Uterus (tissue), 4 donors: ENCODE measurements at places on chromosomes 16 and 17.

DNA sequence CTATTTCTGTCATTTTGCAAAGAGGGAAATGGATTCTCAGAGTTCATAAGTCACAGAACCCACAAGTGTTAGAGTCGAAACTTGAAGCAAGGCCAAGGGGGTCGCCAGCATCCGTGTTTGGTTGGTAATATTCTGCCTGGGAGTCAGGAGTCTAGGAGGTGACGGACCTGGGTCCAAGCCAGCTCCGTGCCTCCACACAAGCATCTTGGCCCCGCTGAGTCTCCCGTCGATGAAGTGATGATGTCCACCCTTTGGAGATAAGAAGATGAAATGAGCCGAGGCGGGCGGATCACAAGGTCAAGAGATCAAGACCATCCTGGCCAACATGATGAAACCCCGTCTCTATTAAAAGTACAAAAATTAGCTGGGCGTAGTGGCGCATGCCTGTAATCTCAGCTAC lies 53.2 kb upstream of the TNRC6C start:
- DNase-seq = no peak

DNA sequence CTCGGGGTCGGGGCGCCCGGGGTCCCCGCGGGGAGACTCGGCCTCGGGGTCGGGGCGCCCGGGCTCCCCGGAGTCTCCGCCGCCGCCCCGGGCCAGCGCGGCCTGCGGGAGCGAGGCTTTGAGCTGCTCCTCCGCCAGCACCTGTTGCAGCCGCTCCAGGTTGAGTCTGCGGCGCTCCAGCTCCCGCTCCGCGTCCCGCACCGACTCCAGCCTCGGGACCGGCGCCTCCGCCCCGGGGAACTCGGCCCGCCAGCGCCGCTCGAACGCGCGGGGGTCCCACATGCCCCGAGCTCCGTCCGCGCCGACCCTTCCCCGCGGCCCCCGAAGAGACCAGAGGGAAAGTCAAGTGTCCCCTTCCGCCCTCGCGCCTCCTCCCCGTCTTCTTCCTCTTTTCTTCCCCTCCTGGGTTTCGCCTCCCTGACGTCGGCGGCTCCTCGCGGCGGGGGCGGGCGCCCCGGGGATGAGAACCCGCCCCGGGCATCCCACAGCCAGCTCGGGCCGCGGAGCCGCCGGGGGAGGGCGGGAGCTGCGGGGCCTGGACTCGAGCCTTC lies 40.8 kb upstream of the BHLHA9 start:
- DNase-seq = no peak

- DNase-seq = peak; percentile 66
These were observed 58.8 kb upstream of the GSE1 start for GRCh38 chr16:85554114-85554888.

DNA sequence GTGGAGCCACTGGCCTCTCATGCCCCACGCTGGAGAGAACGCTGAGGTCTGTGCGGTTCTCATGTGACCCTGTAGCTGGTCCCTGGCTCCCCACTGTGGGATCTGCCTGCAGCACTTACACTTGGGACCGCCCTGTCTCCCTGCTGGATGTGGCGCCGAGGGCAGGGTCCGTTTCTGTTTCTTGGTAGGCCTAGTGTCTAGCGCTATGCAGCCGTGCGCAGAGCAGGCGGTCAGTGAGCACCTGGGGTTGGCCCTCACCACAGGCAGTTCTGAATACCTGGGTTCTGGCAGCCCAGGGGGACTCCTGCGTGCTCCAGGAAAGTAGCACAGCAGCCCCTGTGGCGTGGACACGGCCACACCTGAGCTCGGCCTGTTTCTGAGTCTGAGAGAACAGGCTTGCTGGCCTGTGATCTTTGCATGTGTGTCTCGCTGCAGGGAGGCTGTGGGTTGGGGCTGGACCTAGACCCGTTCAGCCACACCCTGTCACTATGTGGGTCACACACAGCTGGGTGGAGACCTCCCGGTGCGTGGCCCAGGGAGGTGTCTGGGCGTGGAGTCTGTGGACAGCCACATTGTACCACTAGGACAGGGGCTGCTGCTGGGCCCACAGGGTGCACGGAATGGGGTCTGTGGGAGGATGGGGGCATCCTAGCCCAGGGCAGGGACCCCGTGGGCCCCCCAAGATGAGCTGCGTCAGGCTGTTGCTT lies 2.8 kb downstream of the CAPN15 start:
- no peak for DNase-seq

GRCh38 chr17:28724500-28725165 lies 1.4 kb downstream of the TLCD1 start:
- no peak for DNase-seq

- no peak for DNase-seq
These were observed 14.2 kb upstream of the MSI2 start for GRCh38 chr17:57242148-57242547.
